Activated CD4-positive, alpha-beta T cell treated with anti-CD3 and anti-CD28 coated beads for 4 hours (primary cell): ENCODE measurements at places on chromosomes 5 and 9.

- DNase-seq: no peak
Measured at GRCh38 chr9:75812141-75812540, 78.3 kb upstream of the PCSK5 start.

DNA sequence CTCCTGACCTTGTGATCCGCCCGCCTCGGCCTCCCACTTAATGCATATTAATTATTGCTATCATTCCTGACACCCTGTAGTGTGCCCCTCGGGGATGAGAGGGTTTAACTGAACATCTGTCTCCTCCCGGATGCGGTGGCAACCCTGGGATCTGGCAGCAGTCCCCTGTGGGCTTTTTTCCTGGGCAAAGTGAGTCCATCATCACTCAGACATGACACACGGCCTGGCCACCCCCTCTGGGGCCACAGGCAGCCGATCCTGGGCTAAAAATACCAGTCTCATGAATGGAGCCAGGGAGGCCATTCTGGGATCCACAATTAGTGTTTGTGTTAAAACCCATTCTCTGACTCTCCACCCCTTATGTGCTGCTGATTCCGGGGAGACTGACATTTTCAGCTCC, 161.2 kb downstream of the RGS3 start:
- DNase-seq: no peak

DNA sequence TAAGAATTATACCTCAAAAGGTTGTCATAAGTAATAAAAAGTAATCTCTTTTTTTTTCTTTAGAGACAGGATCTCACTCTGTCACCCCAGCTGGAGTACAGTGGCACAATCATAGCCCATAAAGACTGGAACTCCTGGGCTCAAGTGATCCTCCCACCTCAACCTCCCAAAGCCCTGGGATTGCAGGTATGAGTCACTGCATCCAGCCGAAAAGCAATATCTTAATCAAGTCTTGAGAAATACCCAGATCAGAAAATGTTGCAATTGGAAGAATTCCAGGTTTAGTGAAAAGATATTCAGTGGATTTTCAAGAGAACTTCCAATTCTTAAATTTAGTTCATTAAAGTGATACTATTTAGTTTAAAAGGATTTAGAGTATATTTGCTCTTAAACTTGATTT, 40.9 kb upstream of the IDNK start:
- no peak for DNase-seq

DNA sequence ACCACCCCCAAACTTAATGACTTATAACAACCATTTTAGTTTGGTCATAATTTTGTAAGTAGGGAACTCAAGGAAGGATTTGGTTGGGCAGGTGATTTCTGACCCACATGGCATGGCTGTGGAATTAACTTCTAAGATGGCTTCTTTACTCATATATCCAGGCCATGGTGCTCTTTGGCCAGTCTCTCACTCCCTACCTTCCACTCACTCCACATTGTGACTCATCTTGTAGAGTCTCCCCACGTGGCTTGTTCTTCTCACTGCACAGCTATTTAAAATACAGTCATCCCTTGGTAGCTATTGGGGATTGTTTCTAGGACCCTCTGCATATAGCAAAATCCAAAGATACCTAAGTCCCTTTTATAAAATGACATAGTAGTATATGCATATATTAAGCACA, 76.6 kb upstream of the MAST4 start:
- no peak for DNase-seq

- no peak for DNase-seq
Measured at GRCh38 chr9:122020398-122020797, 72.7 kb downstream of the TTLL11 start.
